ENCODE measurements at places on chromosomes 5 and 9.

GRCh38 chr9:80797101-80797829, 892.1 kb downstream of the TLE1 start:
- DNase-seq: no peak

DNA sequence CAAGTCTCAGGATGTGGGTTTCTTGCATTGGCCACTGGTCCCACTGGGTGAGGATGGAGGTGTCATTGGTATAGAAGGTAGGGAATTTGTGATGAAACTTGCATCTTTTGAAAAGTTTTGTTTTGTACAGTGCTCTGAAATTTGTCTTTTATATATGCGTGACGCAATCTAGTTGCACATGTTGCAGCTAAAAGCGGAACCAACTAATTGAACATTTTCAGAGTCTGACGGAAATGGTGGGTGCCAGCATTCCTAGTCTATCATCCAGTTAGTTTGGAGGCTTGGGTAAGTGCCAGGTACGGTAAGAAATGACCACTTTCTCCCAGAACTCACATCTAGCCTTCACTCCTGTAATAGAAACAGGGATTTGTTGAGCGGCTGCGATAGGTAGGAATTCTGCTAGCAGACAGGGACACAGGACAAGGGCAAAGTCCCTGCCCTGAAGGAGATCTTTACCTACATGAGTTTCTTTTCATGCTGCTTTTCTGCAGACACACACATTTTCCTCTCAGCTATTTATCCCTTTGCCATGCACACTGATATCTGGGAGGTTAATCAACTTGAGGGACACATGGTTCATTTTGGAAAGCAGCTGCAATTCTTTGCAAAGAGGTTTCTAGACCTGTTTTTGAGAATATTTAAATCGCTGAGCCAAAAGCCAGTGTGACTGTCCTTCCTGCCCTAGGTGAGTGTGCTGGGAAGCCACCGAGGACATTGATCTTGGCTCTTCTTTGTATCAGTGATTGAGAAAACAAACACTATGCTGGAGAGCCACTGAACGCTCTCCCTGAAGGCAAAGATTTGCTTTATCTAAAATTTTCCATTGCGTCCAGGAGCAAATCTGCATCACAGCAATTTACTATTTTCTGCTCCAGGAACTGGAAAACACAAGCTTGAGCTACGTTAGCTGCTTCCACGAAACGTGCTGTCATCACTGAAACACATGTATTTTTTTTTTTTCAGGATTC, 89.7 kb downstream of the DAP start:
- DNase-seq: no peak

GRCh38 chr5:83035373-83036100, 41.7 kb downstream of the TMEM167A start:
- no peak for DNase-seq

- no peak for DNase-seq
Measured at GRCh38 chr5:96374653-96375052, 58.4 kb downstream of the PCSK1 start.

DNA sequence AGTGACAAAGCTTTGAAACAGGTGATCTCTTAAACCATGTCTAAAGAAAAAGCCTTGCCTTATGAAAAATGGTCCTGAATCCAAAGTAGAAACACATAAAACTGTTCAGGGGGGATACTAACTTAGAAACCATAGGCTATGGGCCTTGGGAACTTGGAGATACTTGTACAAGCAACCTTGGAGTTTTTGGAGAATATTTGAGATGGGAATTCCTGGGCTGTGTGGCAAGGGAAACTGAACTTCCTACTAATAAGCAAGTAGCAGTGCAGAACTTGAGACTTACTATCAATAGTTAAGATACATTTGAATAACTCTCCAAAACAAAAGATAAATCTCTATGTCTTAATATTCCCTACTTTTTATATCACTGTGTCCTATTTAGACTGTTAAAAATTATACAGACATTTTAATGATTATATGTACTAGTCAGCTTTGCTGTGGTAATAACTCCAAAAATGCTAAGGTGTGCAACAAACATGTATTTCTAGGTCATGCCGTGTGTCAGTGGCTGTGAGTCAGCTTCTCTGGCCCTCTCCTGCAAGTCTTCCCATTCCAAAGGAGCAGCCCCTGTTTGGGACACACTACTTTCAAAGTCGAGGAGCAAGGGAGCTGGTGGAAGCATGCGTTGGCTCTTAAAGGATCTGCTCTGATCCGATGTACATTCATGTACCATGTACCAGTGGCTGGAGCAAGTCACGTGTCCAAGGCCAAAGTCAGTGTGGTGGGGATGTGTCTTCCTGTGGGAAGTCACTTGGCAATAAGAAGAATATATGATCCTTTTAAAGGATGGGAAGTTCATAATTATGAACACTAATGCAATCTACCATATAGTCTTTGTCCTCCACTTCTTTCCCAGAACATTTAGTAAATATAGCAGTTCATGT, 39.6 kb downstream of the SNX30 start:
- no peak for DNase-seq

DNA sequence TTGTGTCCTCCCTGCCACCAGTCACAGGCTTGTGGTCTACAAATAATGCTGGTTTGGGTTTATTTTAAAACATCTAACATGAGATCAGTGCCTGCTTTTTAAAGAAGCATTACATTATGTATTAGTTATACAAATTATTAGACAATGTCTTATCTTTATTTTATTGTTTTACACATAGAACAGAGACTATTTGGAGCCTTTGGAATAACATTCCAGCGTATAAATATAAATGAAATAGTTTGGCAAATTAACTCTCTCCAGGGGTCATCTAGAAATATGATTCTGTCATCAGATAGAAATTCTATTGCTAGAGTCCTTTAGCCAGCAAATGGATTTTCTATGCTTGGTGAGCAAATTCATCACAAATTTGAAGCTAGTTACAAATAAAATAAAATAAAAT, 22.4 kb downstream of the MAP1B start:
- DNase-seq: no peak

- no peak for DNase-seq
Measured at GRCh38 chr5:131541762-131542161, 93.3 kb downstream of the RAPGEF6 start.

Data from effector memory CD4-positive, alpha-beta T cell (primary cell).